GM23248 (cell line): ENCODE measurements at places on chromosomes 4 and X. TPM values are rescaled to one million over a fixed set of nuclear protein-coding genes. Genes with fewer than 3 reads are reported as not detected.

The CLCN3 gene
- 12.1 and 12.2 TPM in 2 replicates for polyA plus RNA-seq

The XKRX gene
- not detected in 2 replicates for polyA plus RNA-seq

- no peak overlapping the region for H3K4me3 ChIP-seq
- no peak for DNase-seq
- no peak overlapping the region for H3K27ac ChIP-seq
- H3K27me3 ChIP-seq, result no peaks in the 10 kb centered on the region
Observed at GRCh38 chr4:128155874-128156456, 94.9 kb downstream of the LARP1B start.

GRCh38 chr4:72365016-72365415 is 204.0 kb downstream of the ADAMTS3 start:
- no peak for DNase-seq
- H3K4me1 ChIP-seq, result peaks cover 13% of the 10 kb centered on the region
- H3K27ac ChIP-seq, result no peak overlapping the region
- no peaks in the 10 kb centered on the region for H3K27me3 ChIP-seq

- H3K36me3 ChIP-seq, result no peaks in the 10 kb centered on the region; the same call in 1 of the 2 replicates
- DNase-seq, result no peak
- H3K27ac ChIP-seq, result no peak overlapping the region
- H3K4me1 ChIP-seq, result no peaks in the 10 kb centered on the region
- H3K4me3 ChIP-seq, result no peak overlapping the region
Observed at GRCh38 chr4:3313139-3313538, 20.3 kb downstream of the RGS12 start.

The PARM1 gene
- polyA plus RNA-seq, result 0.14 TPM in 1 of 2 replicates, not detected in the other
